Thymus (tissue), 14 donors: ENCODE measurements at places on chromosomes 1 and 21. TPM values are rescaled to one million over a fixed set of nuclear protein-coding genes. Genes with fewer than 3 reads are reported as not detected.

SELL gene
- 136 TPM for total RNA-seq

SPATA21 gene
- not detected for total RNA-seq

PTGFR gene
- 0.14 TPM for total RNA-seq

PCAT6 gene
- 0.19 TPM for total RNA-seq

TSACC gene
- 0.71 TPM for total RNA-seq

HSD3B1 gene
- total RNA-seq, result 0.09 TPM
